Amygdala (tissue), 56 donors: ENCODE measurements at places on chromosomes 12 and 14.
A peak's percentile ranks its signal among the peaks of the same experiment; 100 is the strongest.

DNA sequence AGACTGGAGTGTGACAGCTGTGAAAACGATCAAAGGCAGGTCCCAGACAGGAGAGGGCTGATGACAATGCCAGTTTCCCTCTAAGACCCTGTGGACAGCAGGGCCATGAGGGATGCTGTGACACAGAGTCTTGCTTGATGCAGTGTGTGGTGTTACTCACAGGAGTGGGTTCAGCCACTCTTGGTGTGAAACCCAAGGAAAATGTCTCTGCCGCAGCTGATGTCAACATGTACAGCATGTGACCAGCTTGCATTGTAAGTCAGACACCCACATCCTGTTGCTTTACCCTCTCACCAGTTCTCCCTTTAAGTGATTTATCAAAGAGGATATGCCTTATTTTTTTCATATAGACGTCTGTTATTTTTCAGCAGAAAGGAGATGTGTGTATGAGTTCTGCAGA is 268.6 kb downstream of the BTG1 start:
- no peak for DNase-seq

DNA sequence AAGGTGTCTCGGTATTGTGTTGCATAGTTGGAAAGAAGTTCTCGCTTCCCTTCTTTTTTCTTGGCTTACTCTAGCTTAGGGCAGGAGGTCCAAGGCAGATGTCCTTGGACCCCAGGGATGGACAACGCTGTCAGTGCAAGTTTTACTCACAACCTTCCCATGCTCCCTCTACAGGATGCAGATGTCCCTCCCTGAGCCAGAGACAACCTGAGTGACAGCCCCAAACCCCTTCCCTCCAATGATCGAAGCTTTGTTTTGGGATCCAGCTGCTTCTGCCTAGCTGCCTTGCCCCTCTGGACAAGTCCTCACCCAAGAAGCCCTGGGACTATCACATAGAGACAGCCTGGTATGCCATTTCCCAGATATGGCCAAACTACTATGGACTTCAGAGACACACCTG is 112.0 kb upstream of the RAP1B start:
- DNase-seq, result no peak

GRCh38 chr14:24710403-24711112 is 76.6 kb upstream of the GZMB start:
- DNase-seq, result peak; percentile 47

DNA sequence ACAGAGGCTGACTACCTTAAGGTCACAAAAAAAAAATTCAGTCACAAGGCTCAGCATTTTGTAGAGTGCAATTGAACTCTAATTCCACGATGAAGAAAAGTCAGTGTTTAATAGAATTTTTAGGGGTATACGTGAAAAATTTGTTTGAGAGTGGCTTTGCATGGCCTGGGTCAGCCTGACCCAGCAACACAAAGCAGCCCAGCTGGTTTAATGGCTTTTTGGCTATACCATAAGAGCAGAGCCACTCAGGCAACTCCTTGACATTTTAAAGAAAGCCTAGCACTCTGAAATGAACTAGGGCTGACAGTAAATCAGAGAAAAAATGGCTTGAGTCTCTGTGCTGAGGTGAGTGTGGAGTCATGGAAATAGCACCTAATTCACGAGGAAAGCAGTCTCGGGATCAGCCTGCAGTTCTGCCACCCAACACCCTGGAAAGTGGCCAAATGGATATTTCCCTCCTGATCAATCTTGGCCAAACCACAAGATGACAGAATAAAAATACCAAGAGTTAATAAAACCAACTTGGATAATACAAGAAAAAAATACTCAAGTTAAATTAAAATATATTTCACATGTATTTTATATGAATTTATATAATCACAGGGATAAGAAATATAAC is 59.5 kb downstream of the GALNT4 start:
- no peak for DNase-seq

- no peak for DNase-seq
Observed at GRCh38 chr14:67965696-67966095, 146.1 kb downstream of the RAD51B start.

DNA sequence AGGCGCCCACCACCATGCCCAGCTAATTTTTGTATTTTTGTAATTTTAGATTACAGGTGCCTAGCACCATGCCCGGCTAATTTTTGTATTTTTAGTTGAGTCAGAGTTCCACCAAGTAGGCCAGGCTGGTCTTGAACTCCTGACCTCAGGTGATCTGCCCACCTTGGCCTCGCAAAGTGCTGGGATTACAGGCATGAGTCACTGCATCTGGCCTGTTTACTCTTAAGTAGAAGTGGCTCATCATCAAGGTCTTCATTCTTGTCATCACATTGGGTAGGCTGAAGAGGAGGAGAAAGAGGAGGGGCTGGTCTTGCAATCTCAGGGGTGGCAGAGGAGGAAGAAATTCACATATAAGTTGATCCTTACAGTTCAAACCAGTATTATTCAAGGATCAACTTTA is 152.4 kb upstream of the ATP2B1 start:
- no peak for DNase-seq

DNA sequence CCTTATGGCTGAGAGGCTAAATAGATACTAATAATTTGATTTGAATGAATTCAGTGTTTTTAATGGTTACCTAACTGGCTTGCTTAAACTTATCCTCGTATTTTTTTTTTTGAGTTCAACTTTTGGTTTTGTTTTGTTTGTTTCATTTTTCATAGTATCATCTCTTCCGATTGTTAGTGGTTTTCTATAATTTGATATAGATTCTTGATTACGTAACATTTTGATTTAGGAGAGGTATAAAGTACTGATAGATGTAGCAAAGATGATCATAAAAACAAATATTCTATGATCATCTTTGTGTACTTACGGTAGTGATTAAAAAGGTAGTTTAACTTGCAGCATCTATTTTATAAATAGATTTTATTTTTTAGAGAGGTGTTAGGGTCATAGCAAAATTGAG is 93.0 kb downstream of the ALX1 start:
- no peak for DNase-seq

DNA sequence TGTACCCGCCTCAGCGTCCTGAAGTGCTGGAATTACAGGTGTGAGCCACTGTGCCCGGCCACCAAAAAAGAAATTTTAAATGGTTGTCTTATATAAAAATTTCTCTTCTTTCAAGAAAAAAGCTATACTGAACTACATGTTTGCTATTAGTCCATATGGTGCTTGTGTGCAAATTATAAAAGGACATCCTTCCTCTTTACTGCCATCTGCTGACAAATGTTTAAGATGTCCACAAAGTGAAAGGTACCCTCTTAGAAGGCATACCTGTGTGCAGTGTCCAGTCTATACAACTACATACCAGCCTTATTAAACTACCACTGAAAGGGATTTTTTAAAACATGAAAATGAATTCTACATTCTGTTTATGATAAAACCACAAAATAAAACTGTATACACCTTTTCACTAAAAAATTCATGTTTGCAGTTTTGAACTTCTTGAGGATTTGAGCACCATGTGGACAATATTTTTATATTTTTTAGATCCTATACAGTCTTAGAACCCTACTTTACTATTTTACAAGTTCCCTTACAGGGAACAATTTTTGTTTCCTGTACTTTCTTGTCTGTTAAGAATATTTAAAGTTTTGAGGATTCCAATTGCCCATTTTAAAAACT is 32.8 kb upstream of the TOMM20L start:
- no peak for DNase-seq

DNA sequence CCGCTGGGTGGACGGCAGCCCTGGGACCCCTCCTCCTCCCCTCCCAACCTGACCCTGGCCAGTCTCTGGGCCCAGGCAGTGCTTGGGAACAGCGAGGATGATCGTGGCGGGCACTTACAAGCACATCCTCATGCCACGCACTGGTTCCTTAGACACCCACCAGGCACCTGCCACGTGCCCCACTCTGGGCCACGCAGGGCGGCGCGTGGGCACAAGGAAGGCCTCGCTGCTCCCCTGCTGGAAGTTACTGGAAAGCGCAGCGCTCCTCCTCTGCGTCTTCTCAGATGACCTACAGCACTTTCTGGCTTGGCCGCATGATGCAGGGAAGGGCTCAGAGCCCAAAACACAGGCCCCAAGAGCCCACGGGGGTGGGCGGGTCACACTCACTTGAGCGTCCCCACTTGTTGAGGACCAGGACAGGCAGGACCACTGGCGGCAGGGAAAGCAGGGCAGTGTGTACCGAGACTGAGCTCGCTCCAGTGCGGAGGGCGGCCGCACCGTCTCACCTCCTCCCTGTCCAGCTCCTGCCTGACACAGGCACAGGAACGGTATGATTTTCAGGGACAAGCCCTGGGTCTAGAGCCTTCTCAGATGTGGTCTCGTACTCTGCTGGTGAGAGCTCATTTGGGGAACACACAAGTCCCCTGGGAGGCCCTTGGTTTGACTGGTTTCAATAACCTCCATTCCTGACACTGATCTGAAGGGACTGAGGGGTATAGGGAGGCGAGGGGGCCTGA is 128.3 kb upstream of the EVL start:
- DNase-seq, result no peak

DNA sequence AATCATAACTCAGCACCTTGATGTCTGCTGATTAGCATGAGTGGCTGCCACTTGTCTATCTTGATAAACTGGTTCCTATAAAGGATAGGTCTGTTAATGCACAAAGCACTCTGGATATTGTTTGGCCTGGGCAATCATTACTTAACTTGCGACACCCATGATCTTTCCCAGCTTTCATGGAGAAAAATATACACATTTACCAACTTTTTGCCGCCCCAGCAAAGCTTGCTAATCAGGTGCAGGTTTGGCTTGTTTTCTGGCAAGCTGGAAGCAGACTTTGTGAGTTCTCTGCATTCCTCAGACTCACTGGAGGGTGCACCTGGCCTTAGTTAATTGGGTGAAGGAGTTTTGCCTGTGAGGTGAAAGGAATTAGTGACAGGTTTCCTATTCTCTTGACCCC is 1126.4 kb upstream of the FLRT2 start:
- DNase-seq, result no peak

DNA sequence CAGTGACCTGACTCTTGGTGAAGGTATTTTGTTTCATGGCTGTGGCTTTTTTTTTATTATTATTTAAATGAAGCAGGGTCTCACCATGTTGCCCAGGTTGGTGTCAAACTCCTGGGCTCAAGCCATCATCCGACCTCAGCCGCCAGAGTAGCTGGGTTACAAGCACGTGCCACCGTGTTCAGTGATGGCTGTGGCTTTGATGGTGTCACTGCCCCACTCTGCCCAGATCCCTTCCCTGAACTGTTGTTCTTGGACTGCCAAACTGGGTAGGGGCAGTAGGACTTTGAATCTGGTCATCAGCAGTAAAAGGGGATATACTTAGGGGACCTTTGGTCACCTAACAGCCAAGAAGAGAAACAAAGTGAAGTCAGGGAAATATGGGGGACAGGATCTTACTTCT is 19.4 kb downstream of the B4GALNT3 start:
- DNase-seq, result no peak

DNA sequence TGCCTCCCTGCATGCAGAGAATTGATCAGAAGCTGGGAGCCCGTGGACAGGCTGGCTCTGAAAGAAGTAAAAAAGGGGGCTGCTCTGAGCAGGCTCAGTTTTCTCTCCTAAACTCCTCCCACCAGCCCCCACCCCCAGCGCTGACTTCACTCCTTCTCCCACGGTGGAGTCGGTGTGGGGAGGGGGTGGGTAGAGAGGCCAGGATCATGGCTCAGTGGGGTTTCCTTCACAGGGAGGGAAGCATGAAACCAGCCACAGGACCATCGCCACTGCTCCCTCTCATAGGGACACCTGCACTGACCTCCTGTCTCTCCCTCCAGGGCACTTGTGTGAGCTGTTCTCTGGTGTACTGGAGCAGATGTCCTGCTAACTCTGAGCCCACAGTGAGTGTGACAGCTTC is 78.9 kb downstream of the STAB2 start:
- no peak for DNase-seq

GRCh38 chr14:86296173-86296572 is 766.2 kb downstream of the FLRT2 start:
- DNase-seq, result no peak

GRCh38 chr12:62210422-62210821 is 49.8 kb upstream of the USP15 start:
- DNase-seq, result peak; percentile 38

- DNase-seq, result no peak
Observed at GRCh38 chr12:46794593-46795190, 31.1 kb downstream of the SLC38A4 start.

DNA sequence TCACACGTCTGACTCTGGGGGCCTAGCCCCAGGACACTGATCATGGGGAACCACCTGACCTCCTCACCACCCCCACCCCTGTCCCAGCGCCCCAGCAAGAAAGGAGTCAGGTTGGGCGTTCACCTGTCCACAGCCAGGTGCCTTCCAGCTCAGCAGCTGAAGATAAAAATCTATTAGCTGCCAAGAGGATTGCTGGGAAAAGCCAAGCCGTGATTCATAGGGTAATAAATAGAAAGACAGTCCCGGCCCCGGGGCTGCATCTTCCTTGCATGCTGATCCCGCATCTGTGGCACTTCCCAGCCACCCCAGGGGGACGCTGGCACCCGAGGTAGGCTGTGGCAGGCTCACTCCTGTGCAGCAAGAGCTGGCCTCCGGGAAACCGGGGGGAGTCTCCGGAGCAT is 70.2 kb upstream of the NCOR2 start:
- no peak for DNase-seq

DNA sequence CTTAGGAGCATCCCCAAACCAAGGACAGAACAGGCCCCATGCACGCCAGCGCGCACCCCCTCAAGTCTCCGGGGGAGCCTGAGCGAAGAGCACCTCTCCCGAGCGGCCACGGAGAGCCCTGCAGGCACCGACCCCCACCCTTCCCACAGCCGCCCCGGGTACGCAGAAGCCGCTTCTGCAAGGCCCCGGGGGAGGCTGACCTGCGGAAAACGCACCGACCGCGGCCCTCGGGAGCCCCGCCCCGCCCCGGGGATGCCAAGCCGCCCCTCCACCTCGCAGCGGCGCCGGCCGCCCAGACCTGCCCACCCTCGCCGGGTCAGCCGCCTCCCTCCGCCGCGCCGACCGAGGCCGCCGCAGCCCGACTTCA is 385 bp downstream of the CAPRIN2 start:
- DNase-seq, result peak; percentile 46

- no peak for DNase-seq
Observed at GRCh38 chr14:39609119-39609518, 176.9 kb upstream of the FBXO33 start.

GRCh38 chr12:107605293-107605692 is 80.3 kb upstream of the PWP1 start:
- no peak for DNase-seq

- DNase-seq, result no peak
Observed at GRCh38 chr14:21197418-21198205, 41.7 kb upstream of the OR5AU1 start.
